SW480 (cell line): ENCODE measurements at places on chromosomes 4 and X.

DNA sequence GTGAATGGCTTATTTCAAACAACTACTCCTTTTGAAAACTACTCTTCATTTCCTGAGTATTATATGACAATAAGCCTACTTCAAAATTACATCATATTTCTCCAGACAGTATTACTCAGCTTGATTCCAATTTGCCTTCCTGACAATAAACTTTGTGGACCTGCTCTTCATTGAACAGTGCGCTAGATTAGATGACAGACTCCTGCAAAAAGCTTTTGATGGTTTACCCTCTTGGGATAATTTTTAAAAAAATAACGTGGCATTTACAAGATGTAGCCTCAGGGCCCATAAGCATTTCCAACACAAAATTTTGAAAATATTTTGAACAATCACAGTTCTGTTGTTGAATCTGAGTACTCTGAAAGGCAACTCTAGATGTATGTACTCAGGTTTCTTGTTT lies 25.9 kb downstream of the MGAT4D start:
- DNase-seq = no peak

- DNase-seq = no peak
These were observed 29.7 kb upstream of the HELT start for GRCh38 chr4:184988611-184989010.

DNA sequence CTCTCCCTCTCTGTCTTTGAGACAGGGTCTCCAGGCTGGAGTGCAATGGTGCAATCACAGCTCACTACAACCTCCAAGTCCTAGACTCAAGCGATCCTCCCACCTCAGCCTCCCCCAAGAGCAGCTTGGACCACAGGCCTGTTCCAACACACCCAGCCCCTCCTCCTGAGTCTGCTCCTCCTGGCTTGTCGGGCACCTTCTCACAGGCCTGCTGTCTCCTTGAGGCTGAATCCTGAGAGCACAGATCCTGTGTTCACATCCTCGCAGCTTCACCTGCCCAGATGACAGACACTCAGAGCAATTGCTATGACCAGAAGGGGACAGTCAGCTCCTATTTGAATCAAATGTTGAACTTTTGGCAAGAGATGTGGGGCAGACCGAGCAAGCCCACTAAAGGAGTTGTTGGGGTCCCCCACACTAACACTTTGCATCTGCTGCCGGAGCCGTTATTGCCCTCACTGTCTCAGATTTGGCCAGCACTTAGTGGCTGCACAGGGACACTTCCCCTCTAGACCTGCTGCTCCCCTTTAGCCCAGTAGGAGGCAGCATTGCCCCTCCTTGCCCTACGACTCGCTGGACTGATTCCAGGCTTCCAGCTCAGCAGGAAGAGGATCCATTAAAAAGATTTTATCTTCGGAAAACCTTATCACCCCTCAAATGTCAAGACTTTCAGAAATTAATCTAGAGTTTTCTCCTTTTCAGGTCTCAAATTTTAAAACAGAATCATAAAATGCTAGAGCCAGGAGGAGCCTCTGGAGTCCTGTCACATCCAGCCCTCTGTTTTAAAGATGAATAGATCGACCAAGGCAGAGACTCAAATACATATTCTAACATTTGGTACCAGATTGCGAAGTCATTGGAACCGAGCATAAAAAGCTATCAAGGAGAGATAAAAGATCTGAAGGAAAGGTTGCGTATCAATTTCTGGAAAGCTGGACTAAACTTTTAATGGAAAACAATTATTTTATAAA lies 113.7 kb downstream of the USP46 start:
- DNase-seq = peak; percentile 34

DNA sequence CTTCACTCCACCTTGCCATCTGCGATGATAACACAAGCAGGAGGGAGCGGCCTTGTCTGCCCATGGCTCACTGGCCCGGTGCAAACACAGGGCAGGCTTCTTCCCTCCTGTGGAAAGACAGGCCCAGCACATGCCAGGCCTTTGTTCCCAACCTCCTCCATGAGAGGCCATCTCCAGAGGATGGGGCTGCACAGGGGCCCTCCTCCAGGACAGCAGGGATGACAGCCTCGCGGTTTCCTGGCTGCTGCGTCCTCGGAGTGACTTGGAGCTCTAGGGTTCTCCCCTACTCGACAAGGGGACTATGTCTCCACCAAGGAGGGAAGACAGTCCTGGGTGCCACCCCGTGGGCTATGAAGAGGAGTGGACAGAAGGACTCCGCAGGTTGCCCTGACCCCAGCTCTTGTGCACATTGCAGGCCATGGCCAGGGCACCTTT lies 21.8 kb downstream of the RNF212 start:
- no peak for DNase-seq

DNA sequence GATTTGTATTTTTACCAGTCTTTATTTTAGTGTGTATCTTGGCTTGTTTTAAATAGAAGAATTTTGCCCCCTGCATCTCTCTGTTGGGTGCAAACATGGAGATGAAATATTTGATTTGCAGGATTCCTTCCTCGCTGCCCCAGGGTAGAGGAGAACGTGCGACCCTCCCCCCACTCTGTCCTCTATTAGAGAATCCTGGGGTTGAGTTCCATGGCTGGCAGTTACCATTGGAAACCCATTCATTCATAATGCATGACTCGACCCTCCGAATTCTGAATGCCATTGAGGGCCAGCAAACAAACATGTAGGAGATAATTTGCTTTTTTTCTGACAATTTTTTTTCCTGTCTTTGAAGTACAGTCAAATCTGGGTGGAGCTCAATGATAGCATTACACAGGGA lies 53.7 kb downstream of the TRIM2 start:
- DNase-seq = no peak

GRCh38 chr4:113499696-113500095 lies 261.8 kb downstream of the CAMK2D start:
- no peak for DNase-seq

GRCh38 chr4:154137320-154137905 lies 348.5 kb upstream of the SFRP2 start:
- DNase-seq = no peak

GRCh38 chr4:100356172-100356571 lies 161.7 kb downstream of the EMCN start:
- no peak for DNase-seq

GRCh38 chr4:52172166-52172565 lies 121.1 kb downstream of the SPATA18 start:
- DNase-seq = no peak

- no peak for DNase-seq
These were observed 141.6 kb downstream of the KCNIP4 start for GRCh38 chr4:21806991-21807390.

DNA sequence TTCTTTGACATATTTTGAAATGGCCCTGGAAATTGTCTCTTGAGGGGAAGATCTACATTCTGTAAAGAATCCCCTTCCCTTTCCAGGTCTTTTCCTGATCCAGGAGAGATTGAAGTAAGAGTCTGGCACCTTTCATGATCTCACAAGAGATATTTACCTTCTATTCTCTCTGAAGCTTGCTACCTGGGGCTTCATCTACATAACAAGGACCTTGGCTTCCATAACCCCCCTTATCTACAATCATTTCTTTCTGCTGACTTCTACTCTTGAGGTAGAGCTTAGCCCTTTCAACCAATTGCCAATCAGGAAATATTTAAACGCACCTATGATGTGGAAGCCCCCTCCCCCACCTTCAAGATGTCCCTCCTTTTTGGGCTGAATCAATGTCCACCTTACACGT lies 383.7 kb upstream of the MAGEB18 start:
- no peak for DNase-seq

GRCh38 chr4:38320833-38321232 lies 343.2 kb upstream of the KLF3 start:
- no peak for DNase-seq

- no peak for DNase-seq
These were observed 52.5 kb upstream of the PITX2 start for GRCh38 chr4:110675426-110675825.

DNA sequence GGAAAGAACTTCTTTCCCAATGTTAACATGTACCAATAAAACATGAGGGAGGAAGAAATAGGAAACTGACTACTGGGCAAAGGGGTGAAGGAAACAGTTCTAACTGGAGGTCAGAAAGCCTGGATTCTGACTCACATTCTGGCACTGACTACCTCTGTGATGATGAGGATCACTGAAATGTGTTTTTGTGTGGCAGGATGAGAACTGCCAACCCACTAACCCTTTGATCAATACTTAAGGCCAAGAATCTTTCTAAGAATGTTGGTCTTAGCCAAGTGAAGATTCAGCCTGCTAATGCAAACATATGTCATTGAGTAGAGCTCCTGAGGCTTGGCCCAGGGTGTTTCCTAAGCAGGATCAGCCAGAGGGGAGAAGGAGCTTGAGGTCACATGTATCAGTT lies 4.6 kb downstream of the ALAS2 start:
- DNase-seq = no peak

- DNase-seq = peak; percentile 27
These were observed 38.5 kb upstream of the POU3F4 start for GRCh38 chrX:83469551-83469950.

DNA sequence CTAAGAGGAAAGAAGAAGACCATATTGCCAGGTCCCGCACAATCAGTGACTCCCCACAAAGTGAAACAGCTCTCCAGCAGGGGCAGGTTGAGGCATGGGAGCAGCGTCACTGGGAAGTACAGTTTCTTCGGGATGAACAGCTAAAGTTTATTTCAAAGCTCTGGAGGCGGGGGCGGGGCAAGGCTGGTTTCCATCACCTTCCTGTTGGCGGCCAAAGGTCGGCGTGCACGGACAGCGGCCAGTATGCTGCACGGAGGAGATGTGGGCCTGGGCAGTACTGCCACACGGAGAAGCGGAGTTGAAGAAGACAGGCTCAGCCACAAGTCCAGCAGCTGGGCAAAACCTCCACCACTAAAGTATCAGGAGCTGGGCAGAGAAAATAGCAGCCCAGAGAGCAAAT lies 951 bp upstream of the ZNF518B start:
- no peak for DNase-seq

DNA sequence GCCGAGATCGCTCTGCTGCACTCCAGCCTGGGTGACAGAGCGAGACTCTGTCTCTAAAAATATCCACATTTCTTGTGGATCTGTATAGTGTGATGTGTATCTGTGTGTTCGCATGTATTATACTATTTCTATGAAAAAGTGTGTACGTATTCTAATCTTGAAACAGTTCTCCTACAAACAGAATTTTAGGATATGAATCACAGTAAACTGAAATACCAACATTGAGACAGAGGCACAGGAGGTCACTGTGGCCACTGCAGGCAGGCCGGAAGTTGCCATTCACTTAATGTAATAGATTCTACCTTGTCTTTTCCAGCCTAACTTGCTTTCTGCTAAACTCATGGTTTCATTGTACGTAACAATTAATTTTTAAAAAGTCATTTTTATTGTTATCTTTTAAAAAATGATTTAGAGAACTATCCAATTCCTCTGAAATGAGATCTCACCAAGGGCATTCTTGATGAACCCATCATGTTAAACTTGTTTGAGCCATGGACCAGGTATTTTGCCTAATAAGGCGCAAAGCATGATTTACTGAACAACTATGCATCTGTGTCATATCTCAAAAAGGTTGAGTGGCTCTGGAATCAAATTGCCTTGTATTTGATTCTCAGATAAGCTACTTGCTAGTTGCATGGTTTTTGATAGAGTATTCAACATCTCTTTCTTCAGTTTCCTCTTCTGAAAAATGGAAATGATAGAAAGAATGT lies 154.9 kb upstream of the GYPA start:
- DNase-seq = no peak

DNA sequence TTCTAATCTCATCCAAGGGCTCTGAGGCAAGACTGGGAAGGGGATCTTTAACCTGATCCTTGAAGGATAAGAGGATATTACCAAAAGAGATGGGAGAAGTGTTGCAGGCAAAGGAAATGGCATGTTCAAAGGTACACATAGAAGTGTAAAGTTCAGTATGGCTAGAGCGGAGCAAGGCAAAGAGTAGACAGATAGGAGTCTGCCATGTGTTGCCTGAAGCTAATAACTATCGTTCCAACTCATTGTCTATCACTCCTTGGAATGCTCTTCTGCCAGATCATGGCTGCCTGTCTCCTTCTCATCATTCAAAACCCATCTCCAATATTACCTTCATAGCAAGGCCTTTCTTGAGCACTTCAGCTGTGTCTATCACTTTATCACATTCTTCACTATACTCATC lies 55.2 kb upstream of the IL1RAPL2 start:
- DNase-seq = no peak

DNA sequence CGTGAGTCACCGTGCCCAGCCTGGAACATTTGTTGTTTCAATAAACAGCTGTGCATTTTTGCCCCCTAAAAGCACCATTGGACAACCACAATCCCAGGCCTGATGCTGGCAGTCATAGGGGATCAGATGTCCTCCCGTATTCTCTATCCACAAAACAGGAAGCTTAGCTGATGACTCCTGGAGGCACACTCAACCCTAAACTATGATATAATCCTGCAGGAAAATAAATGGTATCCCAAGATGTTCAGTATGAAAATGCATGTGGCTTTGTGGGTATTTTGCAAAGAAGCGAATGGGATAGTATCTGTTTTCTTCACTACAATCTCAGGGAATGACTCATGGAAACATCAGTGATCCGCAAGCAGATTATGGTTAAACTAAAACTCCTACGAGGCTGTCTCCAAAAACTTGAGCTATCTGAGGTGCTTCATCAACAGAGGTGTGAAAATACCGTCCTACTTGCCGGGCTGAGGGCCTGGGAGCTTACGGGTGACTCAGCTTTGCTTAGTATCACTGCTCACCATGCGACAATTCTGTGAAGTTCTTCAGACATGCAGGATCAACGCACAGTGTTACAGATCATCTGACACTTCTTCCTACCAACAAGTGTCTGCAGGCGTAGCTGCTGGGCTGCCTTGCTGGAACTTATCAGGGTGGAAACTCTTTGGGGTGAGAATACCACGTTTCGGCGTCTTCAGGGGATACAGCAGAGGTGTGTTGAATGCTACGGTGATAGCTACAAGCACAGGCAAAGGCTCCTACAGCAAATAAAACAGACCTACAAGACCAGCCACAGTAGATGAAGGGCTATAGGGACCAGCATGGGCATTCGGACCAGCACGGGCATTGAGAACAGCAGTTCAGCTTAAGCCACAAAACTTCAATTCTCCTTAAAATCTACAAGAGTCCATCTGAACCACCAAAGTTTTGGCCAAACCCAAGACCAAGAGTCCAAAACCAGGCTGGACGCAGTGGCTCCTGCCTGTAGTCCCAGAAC lies 148.5 kb downstream of the DHRSX start:
- no peak for DNase-seq

- DNase-seq = no peak
These were observed 33.0 kb downstream of the NOP14 start for GRCh38 chr4:2930135-2930757.

DNA sequence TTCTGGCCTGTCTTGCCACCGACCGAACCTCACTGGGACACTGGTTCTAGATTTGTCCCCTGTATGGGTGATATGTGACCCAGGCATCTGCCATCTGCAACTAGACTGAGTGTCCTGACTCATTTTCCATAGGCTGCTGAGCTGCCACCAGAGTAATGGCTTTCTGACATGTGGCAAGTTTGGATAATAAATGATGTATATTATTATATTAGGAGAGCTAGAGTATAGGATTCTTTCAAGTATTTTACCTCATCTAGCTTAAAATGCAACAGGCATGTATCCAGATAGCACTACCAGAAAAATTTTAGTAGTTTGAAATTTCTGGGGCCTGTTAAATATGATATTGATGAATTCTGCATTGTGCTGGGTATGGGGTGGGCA lies 15.8 kb upstream of the PGRMC2 start:
- no peak for DNase-seq
